NCI-H524 (cell line): ENCODE measurements at places on chromosomes 13 and 19.

DNA sequence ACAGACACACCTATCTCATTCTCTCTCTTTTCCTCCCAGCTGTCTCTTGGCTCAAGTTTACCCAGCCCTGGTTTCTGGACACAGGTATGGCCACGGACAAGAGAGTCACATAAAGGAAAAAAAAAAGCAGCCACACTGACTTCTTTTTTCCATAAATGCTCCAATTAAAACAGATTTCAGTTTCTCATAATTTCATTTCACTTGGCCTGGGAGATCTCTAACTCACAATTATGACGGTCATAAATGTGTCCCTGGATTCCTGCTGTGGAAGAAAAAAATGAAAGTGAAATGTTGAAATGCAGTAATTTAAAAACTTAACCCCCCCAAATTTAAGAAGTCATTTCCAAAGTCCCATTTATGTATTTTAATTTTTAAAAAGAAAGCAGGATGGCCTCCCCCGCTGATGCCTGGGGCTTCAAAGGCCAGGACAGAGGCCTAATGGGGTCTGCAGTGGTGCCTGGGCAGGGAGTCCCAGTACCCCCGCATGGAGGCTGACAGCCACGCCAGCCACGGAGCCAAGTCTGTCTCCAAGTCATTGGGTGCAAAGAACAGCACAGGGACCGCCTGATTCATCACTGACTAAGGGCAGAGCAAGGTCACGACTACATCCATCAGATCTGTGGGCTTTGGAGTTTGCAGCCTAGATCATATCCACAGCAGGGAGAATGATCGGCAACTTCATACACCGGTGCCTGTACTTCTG is 79.7 kb downstream of the TSHZ3 start:
- DNase-seq, result no peak

GRCh38 chr13:60619461-60619860 is 222.4 kb downstream of the TDRD3 start:
- DNase-seq, result no peak

- DNase-seq, result no peak
Measured at GRCh38 chr19:32311371-32311770, 34.0 kb upstream of the ZNF507 start.

GRCh38 chr19:45368737-45369340 is 1.5 kb downstream of the ERCC2 start:
- no peak for DNase-seq

DNA sequence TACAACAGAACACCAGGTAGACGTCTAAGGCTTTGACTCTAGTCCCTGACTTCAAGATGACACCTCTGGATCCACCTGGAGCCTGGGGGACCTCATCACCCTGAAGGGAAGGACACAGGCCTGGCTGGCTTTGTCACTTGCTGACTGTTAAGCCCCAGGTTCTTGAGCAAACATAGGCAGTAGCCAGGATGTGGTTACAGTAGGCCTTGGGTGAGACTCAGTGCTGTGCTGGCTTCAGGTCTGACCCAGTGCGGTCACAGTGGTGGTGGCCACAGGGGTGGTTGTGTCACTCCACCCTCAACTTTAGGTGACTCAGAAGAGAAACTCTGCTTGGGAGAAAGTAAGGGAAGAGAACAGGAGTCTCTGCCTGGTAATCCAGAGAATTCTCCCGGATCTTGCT is 497.8 kb downstream of the UQCRFS1 start:
- DNase-seq, result no peak

- DNase-seq, result no peak
Measured at GRCh38 chr13:21074546-21074945, 13.2 kb upstream of the LATS2 start.

- no peak for DNase-seq
Measured at GRCh38 chr19:53655042-53655665, 23.4 kb downstream of the DPRX start.

- DNase-seq, result no peak
Measured at GRCh38 chr19:16449330-16449961, 22.3 kb downstream of the EPS15L1 start.

DNA sequence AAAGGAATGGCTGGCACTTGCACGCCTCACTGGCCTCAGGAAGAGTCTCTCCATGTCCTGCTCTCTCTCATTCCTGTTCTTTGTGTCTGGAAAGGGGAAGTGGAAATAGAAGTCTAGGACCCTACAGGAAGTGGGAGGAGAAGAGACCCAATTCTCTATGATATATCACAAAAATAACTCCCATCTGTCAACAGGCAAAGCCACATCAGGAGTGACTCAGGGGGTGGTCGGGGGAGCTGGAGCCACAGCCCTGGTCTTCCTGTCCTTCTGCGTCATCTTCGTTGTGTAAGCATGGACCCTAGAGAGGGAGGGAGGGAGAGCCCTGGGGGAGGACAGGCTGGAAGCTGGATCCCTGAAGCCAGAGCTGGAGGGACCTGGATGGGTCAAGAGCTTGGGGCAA is 3.0 kb downstream of the SIGLEC9 start:
- no peak for DNase-seq

- no peak for DNase-seq
Measured at GRCh38 chr13:99031832-99032231, 54.0 kb upstream of the DOCK9 start.

GRCh38 chr19:49442771-49443365 is 1.5 kb upstream of the SLC17A7 start:
- DNase-seq, result peak; percentile 90

- no peak for DNase-seq
Measured at GRCh38 chr19:44580366-44580895, 32.9 kb upstream of the IGSF23 start.

DNA sequence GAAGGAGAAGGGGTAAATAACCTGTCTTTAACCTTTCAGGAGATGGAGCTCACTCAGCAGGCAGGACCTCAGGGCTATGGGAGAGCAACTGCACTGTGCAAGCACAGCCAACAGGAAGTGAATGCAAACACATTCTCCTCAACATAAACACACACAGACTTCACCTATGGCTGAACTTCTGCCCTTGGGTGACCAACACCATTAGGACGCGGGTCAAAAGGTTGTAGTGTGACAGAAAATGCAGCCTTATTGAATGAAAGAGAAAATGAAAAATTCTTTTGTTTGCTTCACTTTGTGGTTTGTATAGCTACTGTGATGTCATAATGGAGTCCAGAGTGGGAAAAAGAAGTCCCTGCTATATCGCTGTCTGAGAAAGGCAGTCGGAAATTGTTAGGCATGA is 323.0 kb downstream of the NDFIP2 start:
- DNase-seq, result no peak

DNA sequence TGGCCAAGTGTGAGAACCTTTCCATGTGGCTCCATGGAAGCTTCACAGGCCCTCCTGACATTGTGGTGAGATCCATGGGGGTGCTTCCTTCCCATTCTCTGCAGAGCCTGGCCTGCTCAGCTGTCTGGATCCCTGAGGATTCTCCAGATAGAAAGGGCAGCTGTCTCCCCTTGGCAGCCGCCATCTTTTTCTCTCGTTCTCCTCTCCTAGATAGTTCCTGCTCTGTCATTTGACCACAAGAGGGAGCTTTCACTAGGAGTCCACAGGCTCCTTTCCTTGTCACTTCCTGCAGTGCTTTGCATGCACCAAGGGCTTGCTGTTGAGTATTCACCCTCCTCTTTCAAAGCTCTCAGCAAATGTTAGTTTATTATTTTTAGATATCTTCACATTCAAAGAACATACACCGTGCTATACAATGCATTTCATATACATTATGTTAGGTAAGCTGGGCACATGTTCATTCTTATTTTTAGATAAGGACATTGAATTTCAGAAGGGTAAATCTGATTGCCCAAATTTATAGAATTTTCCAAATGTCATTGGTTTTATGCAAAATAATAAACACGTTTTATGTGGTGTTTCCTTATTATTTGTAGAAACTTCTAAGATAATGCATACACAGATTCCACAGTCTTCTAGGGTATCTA is 133.2 kb downstream of the FRY start:
- peak; percentile 90 for DNase-seq

DNA sequence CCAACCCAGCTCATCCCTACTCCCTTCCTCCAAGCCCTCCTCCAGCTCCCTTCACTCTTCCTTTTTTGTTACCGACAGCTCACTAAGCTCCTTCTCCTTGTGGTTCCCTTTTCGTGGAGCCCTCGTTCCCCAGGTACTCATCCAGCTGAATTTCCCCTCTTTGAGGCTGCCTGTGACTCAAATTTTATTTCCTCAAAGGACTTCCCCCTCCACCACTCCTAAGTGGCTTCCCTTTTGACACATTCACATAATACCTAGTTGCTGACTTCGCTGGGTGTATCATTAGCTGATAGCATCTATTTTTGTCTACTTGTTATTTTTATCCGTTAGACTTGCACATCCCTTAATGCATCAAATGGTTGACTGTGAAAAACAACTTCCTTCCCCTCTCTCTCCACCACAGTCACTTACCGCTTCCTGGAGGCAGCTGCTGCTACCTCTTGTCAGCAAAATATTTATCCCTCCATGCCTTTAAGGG is 14.5 kb downstream of the FFAR2 start:
- no peak for DNase-seq

GRCh38 chr19:7272856-7273578 is 21.2 kb downstream of the INSR start:
- no peak for DNase-seq

GRCh38 chr19:58252102-58252685 is 23.5 kb downstream of the ZNF544 start:
- DNase-seq, result no peak

GRCh38 chr19:35000647-35001501 is 751 bp downstream of the GRAMD1A start:
- peak; percentile 66 for DNase-seq

DNA sequence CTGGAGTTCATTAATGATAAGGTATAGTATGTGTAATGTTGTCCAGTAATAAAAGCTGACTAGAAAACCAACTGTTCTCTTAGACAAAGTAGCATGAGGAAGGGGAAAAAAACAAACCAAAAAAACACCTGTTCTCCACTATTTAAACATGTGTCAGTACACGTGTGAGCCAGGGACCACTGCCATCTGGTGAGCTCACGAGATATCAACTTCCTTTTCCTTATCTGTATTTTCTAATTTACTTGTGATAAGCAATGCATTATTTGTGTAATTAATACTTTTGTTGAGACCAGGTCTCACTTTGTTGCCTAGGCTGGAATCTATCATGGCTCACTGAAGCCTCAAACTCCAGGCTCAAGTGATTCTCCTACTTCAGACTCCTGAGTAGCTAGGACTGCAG is 4.3 kb upstream of the SIX5 start:
- DNase-seq, result no peak

- no peak for DNase-seq
Measured at GRCh38 chr13:112854321-112854720, 114.7 kb upstream of the MCF2L start.

- no peak for DNase-seq
Measured at GRCh38 chr19:53927739-53928138, 18.7 kb downstream of the CACNG7 start.

- DNase-seq, result no peak
Measured at GRCh38 chr13:60111691-60112090, 52.0 kb downstream of the DIAPH3 start.
